ENCODE measurements at places on chromosomes 13 and 19.

GRCh38 chr13:113837560-113838355 is 26.1 kb downstream of the GAS6 start:
- DNase-seq = no peak

DNA sequence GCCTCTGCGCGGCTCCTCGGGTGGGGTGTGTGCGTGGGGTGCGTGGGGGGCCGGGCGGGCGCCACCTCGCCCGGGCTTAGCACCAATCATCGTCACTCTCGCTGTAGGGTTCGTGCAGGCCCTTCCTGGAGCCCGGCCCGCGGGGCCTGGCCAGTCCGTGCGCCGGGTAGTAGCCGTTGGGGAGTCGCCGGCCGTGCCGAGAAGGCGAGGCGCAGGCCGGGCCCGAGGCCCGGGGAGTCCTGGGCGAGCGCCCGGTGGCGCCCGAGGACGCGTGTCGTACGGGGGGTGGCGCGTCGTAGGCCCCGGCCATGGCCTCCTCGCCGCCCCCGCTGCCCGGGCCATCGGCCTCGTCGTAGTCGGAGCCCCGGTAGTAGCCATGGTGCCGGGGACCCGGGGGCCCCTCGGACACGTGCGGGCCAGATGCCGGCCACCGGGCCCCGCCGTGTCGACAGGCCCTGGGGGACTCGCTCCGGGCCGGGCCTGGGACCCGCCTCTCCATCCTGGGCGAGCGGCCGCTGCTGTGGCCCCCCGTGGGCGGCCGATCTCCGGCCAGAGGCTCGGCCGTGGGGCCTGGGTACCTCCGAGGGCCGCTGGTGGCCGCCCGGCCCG is 57.1 kb downstream of the IER2 start:
- no peak for DNase-seq

DNA sequence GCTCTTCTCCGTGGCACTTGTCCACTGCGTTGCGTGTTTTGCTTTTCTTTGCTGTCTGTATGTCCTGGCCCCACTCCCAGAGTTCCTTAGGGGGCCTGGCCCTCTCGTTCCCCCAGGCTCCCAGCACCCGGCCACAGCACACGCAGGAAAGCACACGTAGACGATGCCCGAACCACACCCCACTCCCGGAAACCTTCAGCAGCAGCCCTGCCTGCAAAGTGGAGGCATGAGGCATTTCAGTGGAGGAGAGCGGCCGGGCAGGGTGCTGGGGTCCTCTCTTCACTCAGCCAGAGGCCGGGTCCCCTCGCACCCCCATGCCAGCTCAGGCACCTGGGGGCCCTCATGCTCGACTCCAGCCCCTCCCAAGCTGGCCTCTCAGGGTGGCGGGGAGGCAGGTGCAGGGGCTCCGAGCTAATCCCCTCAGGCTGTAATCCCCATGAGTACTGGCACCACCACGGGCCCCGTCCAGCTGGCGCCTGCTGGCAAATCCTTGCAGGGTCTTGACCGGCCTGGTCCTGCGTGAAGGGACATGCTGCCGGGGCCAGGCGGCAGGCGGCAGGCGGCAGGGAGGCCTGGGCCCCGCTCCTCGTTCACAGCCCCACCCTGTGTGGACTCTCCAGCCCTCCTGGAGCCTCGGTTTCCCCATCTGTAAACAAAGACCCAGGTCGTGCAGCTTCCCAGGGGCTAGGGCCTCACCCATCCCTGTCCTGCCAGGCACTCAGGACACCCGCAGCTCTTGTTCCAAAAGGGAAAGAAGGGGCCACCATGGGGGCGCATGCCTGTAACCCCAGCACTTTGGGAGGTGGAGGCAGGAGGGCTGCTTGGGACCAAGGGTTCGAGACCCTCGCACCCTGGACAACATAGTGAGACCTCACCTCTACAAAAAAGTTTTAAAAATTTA is 7.0 kb downstream of the PIP5K1C start:
- no peak for DNase-seq

- peak; percentile 57 for DNase-seq
Observed at GRCh38 chr13:99367106-99367616, 60.0 kb upstream of the GPR183 start.

DNA sequence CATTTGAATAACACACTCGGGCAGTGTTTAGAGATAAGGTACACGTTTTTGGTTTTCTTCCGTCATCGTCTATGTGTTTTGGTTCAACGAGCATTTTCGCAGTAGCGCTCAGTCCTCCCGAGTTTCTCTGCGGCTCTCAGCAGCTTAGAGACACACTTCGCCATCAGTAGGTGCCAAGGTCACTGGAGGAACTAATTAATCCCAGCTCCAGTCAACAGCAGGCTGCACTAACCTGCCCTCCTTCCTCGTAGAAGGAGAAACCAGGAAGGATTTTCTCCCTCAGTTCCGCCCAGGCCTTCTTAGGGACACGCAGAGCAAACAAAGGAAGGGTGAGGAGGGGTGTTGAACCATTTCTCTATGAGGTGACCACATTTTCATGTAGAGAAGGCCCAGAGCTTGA is 12.6 kb downstream of the MBNL2 start:
- DNase-seq = no peak

DNA sequence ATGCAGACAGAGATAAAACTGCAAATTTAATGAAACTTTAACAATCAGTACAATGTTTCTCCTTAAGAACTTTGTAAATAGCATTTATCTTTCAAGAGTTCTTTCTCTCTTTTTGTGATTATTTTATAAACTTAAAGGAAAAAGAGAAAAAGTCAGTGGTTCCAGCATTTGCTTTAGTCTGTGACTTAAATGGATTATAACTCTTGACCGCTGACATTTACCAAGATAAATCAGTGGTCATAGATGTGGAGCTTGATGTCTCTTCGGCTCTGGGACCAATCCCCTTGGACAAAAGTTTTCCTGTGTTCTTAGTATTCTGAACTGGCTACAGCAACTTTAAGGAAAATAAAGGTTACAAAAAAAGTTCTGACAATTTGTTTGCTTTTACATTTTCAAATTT is 162.6 kb downstream of the TM9SF2 start:
- no peak for DNase-seq

GRCh38 chr13:109180905-109181425 is 551.6 kb downstream of the MYO16 start:
- DNase-seq = no peak

DNA sequence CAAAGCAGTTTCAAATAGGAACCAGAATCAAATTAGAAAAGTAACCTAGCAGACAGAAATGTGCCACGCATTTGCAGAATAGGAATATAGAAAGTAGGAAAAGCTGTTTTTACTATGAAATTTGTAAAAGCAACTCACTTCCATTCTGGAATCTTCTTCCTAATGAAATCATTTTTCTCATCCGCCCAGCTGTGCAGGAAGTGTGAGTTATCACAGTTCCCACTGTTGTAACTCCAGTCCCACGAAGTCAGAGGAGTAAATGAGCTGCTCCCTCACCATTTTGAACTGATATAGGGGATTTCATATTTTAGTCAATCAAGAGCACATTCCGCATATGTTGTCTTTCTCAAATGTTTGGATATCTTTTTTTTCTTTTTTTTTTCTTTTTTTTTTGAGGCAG is 230.8 kb downstream of the TBC1D4 start:
- no peak for DNase-seq

- DNase-seq = no peak
Observed at GRCh38 chr19:17211547-17212446, 3.4 kb upstream of the USE1 start.

DNA sequence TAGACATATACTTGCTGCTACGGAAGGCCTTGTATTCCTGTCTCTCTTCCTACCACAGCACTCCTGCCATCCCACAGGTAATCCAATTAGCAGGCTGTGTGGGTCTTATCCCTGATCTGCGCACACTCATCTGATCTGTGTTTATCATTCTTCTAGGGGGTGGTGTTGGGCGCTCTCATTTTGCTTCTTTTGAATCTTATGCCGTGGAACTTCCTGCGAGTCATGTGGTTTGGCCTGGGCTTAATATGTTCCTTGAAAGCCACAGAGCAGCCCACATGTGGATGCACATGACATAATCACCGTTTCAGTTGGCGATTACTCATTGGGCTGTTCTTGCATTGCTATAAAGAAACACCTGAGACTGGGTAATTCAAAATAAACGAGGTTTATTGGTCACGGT is 7.5 kb downstream of the RASA3 start:
- peak; percentile 90 for DNase-seq

GRCh38 chr13:34698945-34699344 is 243.1 kb upstream of the NBEA start:
- DNase-seq = no peak

DNA sequence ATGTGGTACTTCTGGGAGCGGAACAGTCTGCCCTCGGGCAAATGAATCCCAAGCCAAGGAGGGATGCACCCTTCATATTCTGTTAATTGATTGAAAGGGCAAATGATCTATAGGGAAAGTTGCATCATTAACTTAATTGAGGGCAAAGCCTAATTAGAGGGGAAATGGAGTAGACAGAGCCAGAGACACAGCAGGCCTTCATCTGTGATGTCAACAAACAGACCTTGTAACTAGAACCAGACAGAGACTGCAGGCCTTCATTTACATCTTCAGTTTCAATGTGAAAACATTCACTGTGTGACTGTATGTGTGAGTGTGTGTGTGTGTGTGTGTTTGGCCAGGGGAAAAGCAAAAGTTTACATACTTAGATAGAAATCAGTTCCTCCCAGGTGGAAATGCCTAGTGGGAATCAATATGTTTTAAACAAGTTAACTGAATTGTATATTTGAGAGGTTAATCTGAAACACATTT is 126.4 kb downstream of the SPRY2 start:
- no peak for DNase-seq

- peak; percentile 73 for DNase-seq
Observed at GRCh38 chr19:17125062-17125727, 49.6 kb downstream of the MYO9B start.

DNA sequence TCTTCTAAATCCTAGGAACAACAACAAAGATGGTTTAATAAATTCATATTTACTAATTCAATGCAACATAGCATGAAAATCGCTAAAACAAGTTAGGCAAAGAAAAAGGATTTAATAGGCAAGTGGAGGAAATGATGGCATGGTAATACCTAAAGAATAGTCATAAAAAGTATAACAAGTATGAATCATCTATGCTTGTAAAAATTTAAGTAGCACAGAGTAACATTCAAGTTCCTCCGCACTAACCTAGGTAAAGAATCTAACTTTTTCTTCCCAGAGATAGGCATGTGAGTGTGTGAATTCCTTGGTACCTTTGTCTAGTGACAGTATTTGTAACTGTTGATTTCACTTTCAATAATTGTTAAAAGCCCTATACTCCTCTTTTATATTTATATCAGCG is 42.6 kb downstream of the RCBTB2 start:
- DNase-seq = no peak

GRCh38 chr19:6987850-6988249 is 33.4 kb downstream of the MBD3L2B start:
- DNase-seq = no peak

Data from CD4-positive, alpha-beta T cell treated with Interleukin-4 for 4 hours (primary cell).